ENCODE measurements at places on chromosomes 1 and 21. TPM values are rescaled to one million over a fixed set of nuclear protein-coding genes. Genes with fewer than 3 reads are reported as not detected.
A peak's percentile ranks its signal among the peaks of the same experiment; 100 is the strongest.

KLHL12 gene
- total RNA-seq, result 12.4 TPM

ETV3L gene
- total RNA-seq, result not detected

GCSAML gene
- not detected for total RNA-seq

GRCh38 chr1:182279724-182280503 is 111.7 kb downstream of the GLUL start:
- DNase-seq, result peak; percentile 16
- no peaks in the 10 kb centered on the region for H3K4me1 ChIP-seq
- no peaks in the 10 kb centered on the region for H3K27me3 ChIP-seq

DNA sequence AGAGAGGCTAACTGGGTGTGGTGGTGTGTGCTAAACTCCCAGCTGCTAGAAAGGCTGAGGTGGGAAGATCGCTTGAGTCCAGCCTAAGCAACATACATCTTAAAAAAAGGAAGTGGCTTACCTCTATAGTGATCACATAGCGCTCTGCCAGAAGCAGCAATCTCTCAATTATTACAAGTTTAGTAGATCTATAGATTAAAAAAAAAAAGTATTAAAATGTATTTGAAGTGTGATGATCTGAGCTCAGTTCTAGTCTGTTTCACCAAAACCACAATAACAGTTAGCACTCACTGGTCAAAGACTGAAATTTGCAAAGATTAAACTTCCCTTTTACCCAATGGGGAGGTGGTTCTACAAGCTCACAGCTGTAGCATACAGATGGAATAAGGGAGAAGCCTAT is 76.3 kb downstream of the USP24 start:
- H3K27me3 ChIP-seq, result no peaks in the 10 kb centered on the region
- no peaks in the 10 kb centered on the region for H3K36me3 ChIP-seq
- no peak overlapping the region for H3K4me3 ChIP-seq
- DNase-seq, result no peak
- peaks cover 4% of the 10 kb centered on the region for H3K4me1 ChIP-seq

DNA sequence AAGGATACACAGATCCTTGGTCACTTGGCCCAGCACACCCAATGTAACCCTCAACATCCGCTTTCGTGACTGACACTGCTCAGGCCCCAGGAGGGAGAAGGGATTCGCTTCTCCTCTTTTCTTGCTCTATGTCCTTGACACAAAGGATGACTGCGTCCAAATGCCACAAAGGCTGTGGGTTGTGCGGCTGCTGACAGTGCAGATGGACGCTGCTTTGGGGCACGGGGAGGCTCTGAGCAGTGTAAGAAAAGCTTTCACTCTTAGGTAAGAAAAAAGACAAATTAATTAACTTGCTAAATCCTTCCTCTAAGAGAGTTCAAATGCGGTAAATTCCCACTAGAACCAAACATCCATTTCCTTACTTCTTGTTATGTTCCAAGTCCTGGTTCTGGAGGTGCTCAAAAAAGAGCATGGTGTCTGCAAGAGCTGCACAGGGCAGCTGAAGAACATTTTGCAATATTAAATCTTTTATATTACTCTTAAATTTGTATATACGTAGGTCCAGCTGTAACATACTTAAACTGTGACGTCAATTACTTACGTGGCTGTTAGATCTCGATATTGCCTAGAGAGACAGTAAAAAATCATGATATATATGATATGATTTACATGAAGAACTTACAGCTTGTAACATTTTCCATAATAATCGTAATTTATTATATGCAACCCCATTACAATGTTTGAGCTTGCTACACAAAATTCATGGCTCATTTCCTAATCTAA is 19.4 kb upstream of the EPHB2 start:
- DNase-seq, result no peak
- H3K4me1 ChIP-seq, result no peaks in the 10 kb centered on the region
- no peak overlapping the region for H3K4me3 ChIP-seq
- peaks cover 16% of the 10 kb centered on the region for H3K27me3 ChIP-seq
- H3K36me3 ChIP-seq, result no peaks in the 10 kb centered on the region
- no peak overlapping the region for H3K27ac ChIP-seq

DNA sequence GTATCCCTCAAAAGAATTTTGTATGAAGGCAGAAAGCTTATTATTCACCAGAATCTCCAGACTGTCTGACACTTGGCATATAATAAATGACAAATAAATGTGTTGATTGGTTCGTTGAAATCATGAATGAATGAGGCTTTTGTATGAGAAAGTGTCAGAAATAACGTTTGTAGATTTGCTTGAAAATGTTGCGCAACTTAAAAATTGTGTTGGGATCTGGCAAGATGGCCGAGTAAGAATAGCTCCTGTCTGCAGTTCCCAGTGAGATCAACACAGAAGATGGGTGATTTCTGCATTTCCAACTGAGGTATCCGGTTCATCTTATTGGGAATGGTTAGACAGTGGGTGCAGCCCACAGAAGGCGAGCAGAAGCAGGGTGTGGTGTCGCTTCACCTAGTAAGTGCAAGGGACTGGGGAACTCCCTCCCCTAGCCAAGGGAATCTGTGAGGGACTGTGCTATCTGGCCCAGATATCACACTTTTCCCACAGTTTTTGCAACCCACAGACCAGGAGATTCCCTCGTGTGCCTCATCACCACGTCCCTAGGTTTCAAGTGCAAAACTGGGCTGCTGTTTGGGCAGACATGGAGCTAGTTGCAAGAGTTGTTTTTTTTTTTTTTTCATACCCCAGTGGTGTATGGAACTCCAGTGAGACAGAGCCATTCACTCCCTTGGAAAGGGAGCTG is 759.0 kb downstream of the LTN1 start:
- no peaks in the 10 kb centered on the region for H3K4me1 ChIP-seq
- no peak for DNase-seq
- no peak overlapping the region for H3K27ac ChIP-seq
- H3K4me3 ChIP-seq, result no peak overlapping the region
- H3K36me3 ChIP-seq, result no peaks in the 10 kb centered on the region

DNA sequence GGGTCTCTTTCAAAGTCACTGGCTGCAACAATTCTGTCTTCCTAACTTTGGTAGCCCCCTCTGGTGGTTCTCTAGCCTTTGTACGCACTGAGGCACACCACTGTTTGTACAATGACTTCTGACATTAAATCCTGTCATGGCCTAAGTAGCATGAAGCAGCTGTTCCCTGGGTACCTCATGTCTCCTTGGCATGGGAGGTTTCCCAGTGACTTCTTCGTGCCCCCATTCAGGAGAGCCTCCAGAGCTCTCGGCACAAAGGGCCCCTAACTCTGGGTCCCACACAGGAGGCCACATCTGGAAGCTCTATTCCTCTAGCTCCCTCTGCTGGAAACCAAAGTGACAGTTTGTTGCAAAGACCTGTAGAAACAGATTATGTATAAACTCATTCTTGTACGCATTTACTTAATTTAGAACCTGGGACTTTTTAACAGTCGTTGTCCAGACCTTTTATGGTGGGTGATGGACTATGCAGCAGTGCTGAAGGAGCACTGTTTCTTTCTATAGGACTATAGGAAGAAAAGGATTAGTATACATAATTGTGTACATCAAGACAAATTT is 13.4 kb downstream of the SWT1 start:
- H3K27ac ChIP-seq, result no peak overlapping the region
- no peaks in the 10 kb centered on the region for H3K27me3 ChIP-seq
- no peak overlapping the region for H3K4me3 ChIP-seq
- no peak for DNase-seq

Data from gastrocnemius medialis (tissue), 4 donors.